A673 (cell line): ENCODE measurements at places on chromosomes 11 and 22.
A peak's percentile ranks its signal among the peaks of the same experiment; 100 is the strongest.

DNA sequence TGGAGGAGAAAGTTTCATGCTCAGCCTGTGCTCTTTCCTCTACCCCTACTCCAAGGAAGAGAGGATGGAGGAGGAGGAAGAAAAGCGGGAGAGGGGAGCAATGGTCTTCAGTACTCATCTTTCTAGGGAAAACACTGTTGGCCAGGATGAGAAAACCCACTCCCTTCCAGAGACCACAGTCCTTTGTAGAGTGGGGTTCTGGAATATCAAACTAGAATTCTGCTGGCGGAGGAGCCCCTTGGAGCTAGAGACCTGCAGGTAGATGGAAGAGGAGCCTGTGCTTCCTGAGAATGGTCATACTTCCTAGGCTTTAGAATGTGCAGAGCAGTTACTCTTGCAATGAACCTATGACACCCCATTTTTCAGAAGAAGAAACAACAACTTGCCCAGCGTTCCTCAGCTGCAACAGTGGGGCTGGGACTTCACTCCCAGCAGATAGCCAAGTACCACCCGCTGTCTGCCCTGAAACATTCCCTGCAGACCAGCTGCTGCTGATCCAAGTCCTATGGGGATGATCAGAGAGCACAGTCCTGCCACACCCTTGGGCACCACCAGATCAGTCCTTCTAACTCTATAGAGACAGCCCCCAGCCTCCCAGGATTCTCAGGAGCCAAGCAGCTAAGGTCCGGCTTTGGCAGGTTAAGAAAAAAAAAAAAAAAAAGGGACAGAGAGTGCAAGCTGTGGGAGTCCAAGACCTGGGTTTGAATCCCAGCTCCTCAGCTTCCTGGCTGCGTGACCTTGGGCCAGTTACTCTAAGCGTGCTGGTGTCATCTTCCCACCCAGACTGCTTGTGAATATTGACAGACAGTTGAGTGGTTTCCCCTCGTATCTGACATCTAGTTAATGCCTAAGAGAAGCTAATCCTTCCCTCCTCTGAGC lies 664 bp downstream of the PTGDR2 start:
- DNase-seq = no peak

DNA sequence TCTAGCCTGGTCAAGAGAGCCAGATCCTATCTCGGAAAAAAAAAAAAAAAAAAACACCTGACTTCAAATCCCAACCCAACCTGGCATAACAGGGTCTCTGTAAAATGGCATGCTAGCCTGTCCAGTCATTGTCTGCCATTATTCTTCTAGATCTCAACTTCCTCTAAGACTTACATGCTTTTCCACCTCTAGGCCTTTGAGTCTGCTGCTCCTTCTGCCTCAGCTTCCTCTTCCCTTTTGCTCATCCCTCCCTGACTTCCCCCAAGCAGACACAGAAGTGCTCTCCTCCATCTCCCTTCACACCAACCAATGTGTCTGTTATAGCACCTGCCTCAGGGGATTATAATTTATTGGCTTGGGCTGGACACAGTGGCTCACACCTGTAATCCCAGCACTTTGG lies 7.8 kb downstream of the STK33 start:
- DNase-seq = no peak

DNA sequence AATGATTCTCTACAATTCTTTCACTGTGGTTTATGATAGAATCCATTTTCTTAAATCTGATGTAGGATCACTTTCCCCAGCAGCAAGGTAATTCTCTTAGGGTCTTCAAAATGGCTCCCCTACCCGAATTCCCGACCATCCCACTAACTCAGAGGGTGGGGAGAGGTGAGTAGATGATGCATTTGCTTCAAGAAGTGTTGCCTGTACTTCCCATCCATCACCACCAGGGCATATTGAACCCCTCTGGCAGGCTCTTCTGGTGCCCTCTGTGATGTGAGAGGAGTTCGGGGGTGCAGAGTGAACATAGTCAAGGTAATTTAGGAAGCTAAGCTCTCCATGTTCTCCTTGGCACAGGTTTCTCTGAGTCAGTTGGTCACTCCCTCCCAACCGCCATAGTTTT lies 52.3 kb downstream of the ZNRF3 start:
- DNase-seq = no peak

GRCh38 chr11:116697011-116697410 lies 75.8 kb downstream of the BUD13 start:
- DNase-seq = no peak

DNA sequence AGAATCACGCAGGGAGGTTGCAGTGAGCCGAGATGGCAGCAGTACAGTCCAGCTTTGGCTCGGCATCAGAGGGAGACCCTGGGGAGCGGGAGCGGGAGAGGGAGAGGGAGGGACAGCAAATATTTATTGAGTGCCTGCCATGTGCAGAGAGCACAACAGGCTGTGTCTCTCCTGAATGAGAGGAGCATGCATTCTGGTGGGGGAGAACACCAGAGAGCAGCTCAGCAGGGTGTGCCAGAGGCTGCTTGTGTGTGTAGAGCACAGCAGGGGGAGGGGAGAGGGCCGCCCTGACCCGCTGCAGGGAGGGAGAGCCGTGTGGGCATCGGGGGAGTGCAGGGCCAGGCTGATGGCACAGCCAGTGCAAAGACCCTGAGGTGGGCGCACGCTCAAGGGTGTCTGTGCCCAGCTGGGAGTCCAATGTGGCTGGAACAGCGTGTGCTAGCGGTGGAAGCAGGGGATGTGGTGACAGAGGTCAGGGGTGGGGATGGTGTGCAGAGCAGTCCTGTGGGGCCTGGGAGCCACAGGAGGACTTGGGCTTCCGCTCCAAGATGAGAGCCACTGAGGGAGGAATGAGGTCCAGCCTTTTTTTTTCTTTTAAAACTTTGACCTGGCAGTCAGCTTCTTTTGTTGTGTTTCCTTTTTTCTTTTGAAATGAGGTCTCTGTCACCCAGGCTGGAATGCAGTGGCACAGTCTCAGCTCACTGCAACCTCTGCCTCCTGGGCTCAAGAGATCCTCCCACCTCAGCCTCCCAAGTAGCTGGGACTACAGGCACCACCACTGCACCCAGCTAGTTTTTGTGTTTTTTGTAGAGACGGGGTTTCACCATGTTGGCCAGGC lies 12.0 kb downstream of the PPIL2 start:
- DNase-seq = no peak

- DNase-seq = no peak
These were observed 67.5 kb downstream of the DDX10 start for GRCh38 chr11:108732395-108732794.

DNA sequence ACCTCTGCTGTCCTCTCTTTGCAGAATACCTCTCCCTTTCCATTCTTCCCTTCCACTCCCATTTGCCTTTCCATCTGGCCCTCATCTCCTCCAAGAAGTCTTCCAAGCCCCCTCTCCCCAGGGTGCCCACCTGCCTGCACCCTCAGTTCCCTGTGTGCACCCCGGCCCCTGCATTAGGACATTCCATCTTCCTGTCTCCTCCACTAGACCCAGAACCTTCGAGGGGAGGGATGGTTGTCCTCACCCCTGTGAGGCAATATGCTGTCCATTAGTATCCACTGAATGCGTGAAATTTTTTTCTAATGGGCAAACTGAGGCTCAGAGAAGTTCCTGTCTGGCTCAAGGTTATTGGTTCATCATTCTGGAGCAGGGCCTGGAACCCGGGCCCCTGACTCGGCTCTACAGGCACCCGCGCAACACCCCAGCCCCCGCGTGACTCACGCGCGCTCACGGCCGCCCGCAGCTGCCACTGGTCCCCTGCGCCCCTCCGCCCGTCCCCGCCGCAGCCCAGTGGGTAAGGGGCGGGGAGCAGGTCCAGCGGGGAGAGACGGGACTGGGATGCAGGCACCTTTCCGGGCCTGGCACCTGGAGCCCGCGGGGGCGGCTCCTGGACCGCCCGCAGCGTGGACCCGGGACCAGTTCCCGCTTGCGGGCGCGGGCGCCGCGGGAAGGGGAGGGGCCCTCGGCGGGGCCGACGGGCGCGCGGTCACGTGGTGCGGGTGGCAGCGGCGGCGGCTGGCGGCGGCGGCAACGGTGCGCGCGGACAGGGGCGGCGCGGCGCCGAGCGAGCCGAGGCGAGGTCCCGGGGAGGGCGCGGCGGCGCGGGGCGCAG lies 7.0 kb downstream of the SEPTIN3 start:
- DNase-seq = no peak

GRCh38 chr11:129248618-129249017 lies 56.5 kb upstream of the ARHGAP32 start:
- DNase-seq = peak; percentile 76

GRCh38 chr11:65685981-65686380 lies 23.3 kb upstream of the RELA start:
- no peak for DNase-seq

GRCh38 chr11:6746626-6747025 lies 25.1 kb downstream of the OR2AG2 start:
- DNase-seq = no peak

DNA sequence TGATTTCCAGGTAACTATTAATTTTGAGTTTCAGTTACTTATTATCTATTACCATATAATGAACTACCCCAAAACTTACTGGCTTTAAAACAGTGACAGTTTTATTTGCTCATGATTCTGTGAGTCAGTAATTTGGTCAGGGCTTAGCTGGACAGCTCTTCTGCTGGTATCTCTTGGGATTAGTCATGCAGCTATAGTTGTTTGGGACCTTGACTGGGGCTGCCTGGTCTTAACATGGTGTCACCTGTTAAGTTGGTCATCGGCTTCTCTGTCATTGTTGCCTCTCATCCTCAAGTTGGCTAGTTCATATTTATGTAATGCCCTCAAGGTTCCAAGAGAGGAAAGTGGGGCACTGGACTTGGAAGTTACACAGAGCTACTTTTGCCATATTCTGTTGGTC lies 177.5 kb downstream of the TMEM135 start:
- no peak for DNase-seq

- DNase-seq = no peak
These were observed 4.3 kb upstream of the SHISAL1 start for GRCh38 chr22:44317123-44317444.

DNA sequence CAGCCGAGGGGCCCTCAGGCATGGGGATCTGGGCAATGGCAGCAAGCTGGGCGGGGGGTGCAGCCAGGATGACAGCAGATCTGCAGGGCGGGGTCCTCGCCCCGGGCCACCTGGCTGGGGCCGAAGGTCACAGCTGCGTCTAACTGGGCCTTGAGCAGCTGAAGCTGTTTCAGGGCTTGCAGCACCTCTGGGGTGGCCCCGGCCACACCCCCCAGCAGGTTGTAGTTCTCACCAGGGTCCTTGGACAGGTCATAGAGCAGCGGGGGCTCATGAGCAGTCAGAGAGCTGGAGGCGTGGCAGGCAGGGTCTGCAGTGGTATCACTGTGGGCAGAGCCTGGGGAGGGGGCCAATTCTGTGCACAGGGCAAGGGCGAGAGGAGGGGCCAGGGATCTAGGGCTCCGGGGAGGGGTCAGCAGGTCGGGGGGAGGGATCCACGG lies 2.8 kb downstream of the ARSA start:
- DNase-seq = no peak

- no peak for DNase-seq
These were observed 5.4 kb downstream of the PCF11 start for GRCh38 chr11:83162377-83162776.

- no peak for DNase-seq
These were observed 23.1 kb upstream of the PSMA1 start for GRCh38 chr11:14543260-14543659.

- no peak for DNase-seq
These were observed 31.6 kb upstream of the HORMAD2 start for GRCh38 chr22:30048681-30049080.

DNA sequence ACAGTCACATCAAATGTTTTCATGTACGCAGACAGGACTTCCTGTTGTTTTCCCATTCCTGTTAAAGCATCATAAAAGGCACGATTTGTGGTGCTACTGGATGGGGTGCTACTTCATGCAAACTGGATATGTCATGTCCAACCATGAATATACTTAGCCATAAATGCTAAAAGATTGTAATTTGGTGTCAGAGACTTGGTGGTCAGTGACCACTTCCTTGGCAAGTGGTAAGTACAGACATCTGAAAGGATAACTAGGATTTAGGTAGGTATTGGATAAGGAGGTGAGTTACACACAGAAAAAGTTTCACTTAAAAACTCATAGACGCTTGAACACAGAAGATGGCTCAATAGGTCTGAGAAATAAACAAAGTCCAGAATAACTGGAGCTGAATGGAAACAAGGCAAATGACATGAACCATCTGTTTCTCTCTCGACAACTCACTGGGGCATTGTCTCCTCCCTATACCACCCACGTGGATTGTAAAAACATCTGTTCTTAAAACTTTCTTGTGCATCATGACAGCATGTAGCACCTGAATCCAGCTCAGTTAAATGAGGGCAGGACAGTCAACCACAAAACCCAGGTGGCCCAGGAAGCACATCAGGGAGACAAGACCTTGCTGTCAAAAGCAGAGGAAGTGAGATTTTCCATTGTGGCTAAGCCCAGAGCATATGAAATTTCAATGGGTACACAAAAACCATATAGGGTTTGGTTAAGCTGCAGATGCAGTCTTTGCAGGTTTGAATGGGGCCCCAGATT lies 22.1 kb upstream of the IGLL5 start:
- DNase-seq = no peak

DNA sequence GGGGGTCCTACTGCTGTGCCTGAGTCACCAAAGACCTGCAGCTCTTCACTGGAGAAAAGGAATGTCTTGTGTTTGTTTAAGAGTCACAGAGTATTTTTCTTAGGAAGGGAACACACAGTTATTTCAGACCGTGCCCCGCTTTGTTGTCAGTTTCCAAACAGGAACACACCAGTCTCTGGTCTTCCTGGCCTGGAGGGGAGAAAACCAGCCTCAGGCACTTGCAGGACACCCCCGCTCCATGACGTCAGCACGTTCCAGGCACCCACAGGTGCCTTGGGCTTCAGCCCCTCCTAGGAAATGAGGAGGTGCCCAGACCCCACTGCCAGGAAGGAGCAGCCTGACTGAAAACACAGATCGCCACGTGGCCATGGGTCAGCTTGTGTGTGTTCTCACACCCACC lies 5.4 kb downstream of the DEAF1 start:
- no peak for DNase-seq

GRCh38 chr11:33928564-33928963 lies 36.7 kb upstream of the LMO2 start:
- DNase-seq = no peak

DNA sequence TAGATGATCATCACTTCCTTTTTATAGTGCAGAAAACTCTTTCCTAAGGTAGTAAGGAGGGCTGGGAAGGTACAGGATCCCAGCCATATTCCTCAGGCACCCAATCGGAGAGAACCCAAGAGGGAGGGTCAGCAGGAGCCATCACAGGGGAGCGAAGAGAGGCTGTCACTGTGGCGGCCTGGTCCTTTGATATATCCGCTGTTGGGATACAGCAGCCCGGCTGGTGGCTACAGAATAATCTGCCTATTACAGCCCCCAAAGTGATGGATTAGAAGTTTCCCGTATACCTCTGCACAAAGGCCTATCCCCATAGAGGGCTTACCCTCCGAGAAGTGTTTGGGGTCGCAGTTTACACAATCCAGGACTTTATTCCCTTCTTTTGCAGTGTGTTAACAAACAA lies 48.5 kb downstream of the OR4D9 start:
- DNase-seq = no peak

GRCh38 chr22:29205594-29206371 lies at the start of gene EMID1:
EMID1 (plus strand) TSS chr22:29205896; CDS start chr22:29206039, 143 bp downstream.
- peak; percentile 51 for DNase-seq

GRCh38 chr11:35619116-35619854 lies 1.0 kb downstream of the FJX1 start:
- peak; percentile 95 for DNase-seq

GRCh38 chr22:29641042-29641699 lies 37.7 kb downstream of the NF2 start:
- peak; percentile 99 for DNase-seq

- DNase-seq = no peak
These were observed 297.1 kb downstream of the DYNC2H1 start for GRCh38 chr11:103406357-103406756.

GRCh38 chr22:41827671-41828070 lies 5.2 kb upstream of the SREBF2 start:
- DNase-seq = no peak

- DNase-seq = peak; percentile 48
These were observed 2.2 kb downstream of the RFPL2 start for GRCh38 chr22:32202539-32203180.
